ENCODE measurements at places on chromosomes 16 and 17.

DNA sequence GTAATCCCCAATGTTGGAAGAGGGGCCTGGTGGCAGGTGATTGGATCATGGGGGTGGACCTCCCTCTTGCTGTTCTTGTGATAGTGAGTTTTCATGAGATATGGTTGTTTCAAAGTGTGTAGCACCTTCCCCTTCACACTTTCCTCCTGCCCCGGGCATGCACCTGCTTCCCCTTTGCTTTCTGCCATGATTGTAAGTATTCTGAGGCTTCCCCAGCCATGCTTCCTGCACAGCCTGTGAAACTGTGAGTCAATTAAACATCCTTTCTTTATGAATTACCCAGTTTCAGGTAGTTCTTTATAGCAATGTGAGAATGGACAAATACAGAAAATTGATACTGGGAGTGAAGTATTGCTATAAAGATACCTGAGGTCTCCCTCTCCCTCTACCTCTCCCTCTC lies 29.4 kb downstream of the RNF112 start:
- no peak for DNase-seq

GRCh38 chr16:87418644-87419043 lies 26.5 kb downstream of the MAP1LC3B start:
- DNase-seq = no peak

DNA sequence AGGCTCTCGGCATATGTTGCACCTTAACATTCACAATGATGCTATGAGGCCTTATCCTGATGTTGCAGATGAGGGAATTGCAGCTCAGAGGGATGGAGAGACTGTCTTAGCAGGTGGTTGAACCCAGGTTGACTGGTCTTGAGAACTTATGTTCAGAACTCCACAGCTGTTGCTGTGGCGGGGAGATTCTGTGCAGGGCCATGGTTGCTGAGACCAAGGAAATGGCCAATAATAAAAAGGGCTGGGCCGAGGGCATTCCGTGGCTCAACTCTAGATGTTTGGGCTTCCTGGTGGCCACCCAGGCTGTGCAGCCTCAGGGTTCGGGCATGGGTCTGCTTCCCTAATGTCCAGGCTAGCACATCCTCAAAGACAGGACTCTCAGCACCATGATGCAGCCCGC lies 5.9 kb downstream of the KSR1 start:
- no peak for DNase-seq

GRCh38 chr16:23274968-23275367 lies 27.1 kb upstream of the SCNN1B start:
- no peak for DNase-seq

- DNase-seq = no peak
Observed at GRCh38 chr17:75010683-75011400, 1.6 kb upstream of the MRPL58 start.

GRCh38 chr17:65066901-65067300 lies 10.4 kb upstream of the GNA13 start:
- no peak for DNase-seq
